ENCODE measurements at places on chromosomes 3 and 15.

DNA sequence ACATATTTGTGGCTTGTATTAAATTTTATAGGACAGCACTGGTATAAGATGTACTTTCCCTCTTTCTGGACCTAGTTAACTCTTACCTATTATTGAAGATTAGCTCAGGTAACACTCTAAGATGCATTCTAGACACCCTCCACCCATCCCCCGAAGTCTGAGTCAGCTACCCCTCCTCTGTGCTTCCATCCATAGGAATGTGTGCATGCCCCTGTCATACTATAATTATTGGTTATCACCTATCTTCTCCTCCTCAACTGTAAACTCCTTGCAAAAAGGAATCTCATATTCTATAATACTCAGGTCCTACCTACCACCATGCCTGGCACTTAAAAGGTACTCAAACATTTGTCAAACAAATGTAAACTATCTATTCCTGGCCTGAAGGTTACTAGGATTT is 3.0 kb downstream of the PEAK1 start:
- no peak for DNase-seq

GRCh38 chr3:168383573-168383972 is 287.8 kb upstream of the GOLIM4 start:
- DNase-seq: no peak

- peak; percentile 83 for DNase-seq
These were observed 4.8 kb downstream of the HES1 start for GRCh38 chr3:194140520-194141414.

GRCh38 chr15:52013151-52013791 is 5.7 kb upstream of the MAPK6 start:
- no peak for DNase-seq

GRCh38 chr15:57495554-57496165 is 96.0 kb upstream of the MYZAP start:
- no peak for DNase-seq

DNA sequence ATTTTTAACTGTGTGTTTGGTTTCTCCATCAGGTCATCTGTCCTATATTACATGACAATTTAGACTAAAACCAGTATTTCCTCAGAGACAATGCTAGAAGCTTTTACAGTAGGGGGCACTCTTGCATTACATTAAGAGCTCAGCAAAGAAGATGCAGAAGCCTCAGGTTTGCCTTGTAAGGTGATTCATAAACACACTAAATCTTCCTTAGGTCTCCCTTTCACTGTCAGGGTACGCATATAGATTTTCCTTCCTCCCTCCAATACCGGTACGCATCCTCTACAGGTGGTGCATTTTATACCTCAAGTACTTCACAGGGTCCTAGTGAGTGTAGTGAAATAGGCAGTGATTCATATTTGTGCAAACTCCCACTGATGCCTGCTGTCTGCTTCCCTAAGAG is 46.5 kb downstream of the CD86 start:
- no peak for DNase-seq

DNA sequence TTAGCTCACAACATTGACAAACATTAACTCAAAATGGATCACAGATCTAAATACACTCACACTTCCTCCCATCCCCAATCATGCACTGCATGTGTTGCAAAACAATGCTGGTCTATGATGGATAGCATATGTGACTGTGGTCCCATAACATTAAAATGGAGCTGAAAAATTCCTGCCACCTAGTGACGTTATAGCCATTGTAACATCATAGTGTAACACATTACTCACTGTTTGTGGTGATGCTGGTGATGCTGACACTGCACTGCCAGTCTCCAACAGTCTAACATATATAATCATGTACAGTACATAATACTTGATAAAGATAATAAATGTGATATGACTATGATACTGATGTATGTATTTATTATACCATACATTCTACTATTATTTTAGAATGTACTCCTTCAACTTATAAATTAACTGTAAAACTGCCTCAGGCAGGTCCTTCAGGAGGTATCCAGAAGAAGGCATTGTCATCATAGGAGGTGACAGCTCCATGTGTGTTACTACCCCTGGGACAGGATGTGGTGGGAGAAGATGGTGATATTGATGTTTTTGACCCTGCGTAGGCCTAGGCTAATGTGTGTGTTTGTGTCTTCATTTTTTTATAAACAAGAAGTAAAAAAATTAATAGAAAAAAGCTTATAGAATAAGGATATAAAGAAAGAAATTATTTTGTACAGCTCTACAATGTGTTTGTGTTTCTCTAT is 41.3 kb downstream of the TXNRD3 start:
- DNase-seq: no peak

GRCh38 chr3:148329481-148330235 is 368.0 kb upstream of the AGTR1 start:
- no peak for DNase-seq

- DNase-seq: no peak
These were observed 30.1 kb upstream of the FILIP1L start for GRCh38 chr3:100144255-100144866.

- DNase-seq: no peak
These were observed 57.0 kb upstream of the GATM start for GRCh38 chr15:45435124-45435903.

DNA sequence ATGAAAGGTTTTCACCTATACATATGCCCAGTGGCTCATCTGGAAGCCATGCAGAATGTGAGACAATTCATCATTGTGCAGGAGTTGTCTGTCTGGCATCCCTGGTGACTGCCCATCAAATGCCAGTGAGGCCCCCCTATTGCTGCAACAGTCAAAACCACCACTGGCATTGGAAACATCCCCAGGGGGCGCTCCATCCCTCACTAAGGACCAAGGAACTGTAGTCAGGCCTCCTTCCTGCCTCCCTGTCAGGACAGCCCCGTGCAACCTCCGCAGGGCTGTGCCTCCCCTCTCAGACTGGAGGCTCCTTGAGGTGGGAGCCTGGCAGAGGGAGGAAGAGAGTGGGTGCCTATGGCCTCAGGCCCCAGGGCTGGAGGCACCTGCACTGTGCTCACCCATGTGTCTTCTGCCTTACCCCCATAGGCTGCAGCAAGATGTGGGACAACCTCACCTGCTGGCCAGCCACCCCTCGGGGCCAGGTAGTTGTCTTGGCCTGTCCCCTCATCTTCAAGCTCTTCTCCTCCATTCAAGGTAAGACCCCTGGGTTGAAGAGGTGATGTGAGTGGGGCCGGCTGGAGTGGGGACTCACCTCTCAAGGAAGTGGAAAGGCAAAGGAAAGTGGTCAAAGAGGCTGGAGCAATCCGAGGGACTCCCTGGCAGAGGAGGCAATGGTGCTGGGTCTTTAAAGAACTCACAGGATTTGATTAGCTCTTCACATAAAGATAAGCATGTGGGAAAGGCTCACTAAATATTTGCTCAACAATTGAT is 16.5 kb downstream of the VIPR1 start:
- no peak for DNase-seq

GRCh38 chr15:71136793-71137518 is 21.7 kb downstream of the THSD4 start:
- DNase-seq: no peak

DNA sequence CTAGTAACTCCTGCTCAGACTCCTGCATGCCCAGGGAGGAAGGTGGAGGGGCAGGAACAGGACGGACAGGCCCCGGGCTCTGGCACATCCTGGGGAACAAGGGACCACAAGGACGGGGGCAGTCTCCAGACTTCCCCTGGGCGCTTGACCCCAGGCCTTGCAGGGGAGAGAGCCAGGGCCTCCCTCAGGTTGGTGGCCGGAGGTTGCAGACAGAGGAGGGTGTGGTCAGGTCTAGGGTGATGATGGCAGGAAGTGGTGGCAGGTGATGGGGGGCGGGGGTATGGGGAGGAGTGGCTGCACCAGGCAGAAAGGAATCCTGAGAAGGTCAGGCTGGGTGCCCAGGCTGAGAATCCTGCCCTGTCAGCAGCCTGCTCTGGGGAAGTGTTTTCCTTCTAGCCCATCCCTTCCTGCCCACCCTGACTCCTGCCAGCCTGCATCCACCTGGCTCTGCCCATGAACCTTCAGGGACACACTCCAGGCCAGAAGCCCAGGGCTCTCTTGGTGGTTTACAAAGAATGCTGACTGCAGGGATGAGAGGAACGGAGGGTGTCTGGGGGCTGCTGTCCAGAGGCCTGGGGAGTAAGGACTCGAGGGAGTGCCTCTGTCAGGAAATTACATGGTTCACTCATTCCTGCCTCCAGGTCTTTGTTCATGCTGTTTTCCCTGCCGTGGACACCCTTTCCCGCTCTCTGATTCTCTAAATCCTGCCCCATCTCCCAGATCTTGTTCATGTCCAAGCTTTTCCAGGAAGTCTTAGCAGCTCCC is 15.8 kb downstream of the LOXL1 start:
- DNase-seq: no peak

DNA sequence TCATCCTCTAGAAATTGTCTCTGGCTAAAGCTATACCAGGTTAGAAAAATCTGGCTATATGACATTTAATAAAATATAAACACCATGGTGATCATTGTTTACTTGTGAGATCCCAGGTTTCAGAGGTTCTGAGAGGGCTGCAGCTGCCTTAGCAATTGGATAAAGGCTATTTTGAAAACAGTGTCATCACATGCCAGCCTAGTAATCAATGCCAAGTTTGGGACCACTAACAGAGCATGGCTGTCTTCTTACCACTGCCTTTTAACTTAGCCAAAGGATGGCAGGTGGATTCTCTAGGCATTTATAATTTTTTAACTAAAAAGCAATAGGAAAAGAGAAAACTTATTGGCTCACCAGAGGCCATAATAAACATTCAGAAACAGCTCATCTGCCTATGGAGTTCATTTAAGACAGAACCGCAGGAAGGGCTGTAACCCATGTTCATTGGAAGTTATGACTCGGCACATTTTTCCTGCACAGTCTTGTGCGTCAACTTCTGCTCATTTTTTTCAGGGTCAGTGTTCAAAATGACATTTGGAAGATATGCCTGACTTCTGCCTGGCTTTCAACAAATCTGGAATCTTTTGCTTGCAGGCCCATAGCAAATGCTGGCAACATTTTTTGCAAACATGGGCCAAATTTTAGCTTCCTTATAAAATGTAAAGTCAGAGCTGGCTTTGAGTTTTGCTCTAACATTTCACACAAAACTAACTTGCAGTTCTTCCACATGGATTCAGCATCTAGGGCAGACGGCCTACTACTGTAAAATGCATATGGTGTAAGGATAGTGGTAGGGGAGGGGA is 476.0 kb upstream of the TBL1XR1 start:
- no peak for DNase-seq

DNA sequence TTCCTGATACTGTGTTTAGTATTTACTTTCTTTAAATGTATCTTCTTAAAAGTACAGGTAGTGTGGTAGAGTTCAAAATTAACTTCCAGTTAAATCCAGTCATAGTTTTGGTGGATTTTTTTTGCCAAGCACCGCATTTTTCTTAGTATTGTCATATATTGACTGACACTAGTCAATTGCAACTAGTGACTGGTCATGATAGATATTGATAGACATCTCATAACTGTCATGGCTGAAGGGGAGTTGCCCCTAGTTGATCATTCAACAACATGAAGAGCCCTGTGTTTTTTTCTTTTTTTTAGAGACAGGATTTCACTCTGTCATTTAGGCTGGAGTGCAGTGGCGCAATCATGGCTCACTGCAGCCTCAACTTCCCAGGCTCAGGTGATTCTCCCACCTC is 22.1 kb downstream of the RAB8B start:
- no peak for DNase-seq

- no peak for DNase-seq
These were observed 178.6 kb upstream of the TRIM42 start for GRCh38 chr3:140499114-140499757.

GRCh38 chr15:79179108-79179561 is 88.6 kb upstream of the RASGRF1 start:
- no peak for DNase-seq

DNA sequence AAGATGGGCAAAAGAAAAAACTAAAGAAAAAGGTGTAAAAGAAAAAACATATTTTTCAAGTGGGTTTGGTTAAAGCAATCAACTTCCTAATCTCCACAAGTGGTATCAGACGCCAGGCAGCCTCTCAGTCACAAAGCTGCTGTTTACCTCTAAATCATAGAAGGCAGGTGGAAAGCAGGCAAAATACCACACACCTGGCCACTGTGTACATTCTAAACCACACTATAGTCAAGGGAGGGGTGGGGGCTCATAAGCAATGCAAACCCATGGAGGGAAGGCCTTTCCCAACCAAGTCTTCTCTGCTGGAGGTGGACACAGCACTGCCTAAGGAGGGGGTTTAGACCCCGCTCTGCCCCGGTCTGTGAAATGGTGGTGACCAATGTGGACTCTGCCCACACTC is 50.4 kb downstream of the MCF2L2 start:
- DNase-seq: no peak

- no peak for DNase-seq
These were observed 184.3 kb downstream of the P3H2 start for GRCh38 chr3:189936201-189936945.

DNA sequence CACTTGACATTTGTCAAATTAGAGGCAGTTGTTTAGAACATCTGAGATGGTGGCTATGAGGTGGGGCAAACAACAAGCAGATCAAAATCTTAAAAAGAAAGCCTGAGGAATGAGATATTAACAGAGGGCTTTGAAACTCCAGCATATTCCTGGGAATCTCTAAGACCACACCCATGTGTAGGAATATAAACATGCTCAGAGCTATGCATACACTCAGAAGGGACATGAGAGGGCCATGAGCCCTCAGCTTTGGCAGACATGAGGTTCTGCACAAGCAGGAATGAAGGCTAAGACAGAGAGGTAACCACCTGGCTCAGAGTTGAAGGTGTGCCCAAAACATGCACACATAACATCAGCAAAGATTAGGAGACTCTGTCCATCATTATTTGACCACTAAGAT is 37.9 kb downstream of the ATP10A start:
- no peak for DNase-seq

DNA sequence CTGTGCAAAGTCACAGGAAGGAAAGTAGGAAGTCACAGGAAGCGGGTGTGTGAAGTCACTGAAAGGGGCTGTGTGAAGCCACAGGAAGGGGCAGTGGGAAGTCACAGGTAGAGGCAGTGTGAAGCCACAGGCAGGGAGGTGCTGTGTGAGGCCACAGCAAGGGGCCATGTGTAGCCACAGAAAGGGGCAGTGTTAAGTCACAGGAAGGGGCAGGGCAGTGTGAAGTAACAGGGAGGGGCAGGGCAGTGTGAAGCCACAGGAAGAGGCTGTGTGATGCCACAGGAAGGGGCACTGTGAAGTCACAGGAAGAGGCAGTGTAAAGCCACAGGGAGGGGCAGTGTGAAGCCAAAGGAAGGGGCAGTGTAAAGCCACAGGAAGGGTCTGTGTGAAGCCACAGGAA is 36.5 kb downstream of the GASK1A start:
- DNase-seq: peak; percentile 36

DNA sequence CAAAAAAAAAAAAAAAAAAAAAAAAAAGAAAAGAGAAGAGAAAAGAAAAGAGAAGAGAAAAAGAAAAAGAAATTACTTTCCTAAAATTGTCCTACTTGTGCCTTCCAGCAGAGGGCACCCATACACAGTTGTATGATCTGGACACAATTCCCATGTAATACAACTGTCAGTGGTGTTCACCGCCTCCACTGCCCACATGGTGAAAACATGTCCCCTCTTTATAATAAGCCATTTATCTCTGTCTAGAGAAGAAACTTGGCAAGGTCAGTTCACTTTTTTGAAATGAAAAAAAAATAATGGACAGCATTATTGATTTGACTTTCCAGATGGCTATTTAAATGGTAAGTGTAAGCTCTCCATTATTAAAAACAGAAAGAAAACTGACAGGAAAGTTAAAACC is 459.4 kb downstream of the GBE1 start:
- no peak for DNase-seq

GRCh38 chr3:62329971-62330370 is 43.4 kb downstream of the FEZF2 start:
- DNase-seq: no peak

All from coronary artery (tissue), 2 donors.